ENCODE measurements at places on chromosomes 7 and 10.

DNA sequence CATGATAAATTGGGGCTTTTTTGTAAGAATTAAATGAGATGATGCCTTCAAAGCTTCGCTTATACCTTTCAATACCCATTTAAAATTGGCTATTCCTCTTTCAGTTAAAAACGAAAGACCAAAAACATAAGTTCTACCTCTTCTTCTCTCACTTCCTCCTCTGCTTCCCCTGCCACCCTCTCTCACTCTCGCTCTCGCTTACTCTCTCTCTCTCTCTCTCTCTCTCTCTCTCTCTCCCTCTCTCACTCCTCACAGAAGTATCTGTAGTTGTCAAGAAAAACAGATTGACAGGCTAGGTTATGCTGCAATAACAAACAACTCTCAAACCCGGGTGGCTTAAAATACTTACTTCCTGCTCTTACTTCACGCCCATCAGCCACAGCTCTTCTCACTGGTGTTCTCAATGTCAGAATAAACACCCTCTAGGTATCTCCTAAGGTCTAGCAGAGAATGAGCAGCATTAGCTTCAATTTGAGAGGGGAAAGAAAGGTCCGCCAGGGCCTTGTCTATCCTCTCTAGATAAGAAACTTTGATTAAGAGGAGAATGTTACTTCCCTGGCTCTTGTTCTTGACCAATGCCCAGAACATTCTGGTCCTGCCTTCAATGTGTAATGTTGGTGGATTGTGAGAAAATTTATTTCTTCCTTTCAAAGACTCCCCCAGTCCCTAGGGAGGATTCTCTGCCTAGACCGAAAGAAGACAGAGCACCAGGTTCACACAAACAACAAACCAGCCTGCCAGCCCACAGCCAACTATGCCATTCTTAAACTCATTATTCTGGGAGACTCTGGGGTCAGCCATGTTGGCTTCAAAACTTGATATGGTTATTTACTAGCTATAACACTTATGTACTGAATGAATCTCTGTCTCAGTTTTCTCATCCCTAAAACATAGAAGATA lies 1028.7 kb downstream of the XPNPEP1 start:
- DNase-seq = peak; percentile 49

- no peak for DNase-seq
These were observed 33.8 kb upstream of the PRLHR start for GRCh38 chr10:118629211-118629610.

DNA sequence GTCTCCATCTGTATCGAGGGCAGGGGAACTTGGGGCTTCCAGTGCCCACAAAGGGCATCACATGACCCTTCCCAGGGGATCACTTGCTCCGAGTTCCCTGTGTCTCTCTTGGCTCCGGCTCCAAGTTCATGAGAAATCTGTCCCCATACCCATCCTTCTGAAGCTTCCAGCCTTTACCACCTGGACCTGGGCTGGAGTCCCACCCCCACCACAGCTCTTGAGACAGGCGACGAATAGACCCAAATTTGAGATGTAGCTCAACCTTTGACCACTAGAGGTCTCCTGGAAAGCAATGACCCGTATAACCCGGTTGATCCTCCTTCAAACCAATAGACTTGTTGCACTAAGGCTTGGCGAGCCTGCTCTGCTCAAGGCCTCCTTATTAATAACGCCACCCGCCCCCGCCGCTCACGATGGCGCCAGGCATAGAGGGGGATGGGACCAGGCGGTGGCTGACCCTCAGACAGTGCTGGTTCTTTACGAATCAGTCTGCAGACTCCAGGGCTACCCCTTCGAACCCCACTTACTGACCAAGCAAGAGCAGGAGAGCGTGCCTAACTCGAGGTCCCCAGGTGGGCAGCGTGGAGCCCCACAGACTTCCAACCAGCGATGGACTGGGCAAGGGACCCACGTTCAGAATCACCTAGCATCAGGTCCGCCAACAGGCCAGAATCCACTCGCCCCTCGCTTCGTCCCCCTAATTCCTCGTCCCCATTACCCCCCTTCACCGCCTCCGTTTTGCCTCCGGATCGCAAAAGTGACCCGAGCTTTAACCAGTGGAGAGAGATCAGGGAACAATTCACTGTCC lies 4.4 kb upstream of the ARID5B start:
- DNase-seq = peak; percentile 93

GRCh38 chr7:18558503-18558902 lies 63.0 kb downstream of the HDAC9 start:
- no peak for DNase-seq

DNA sequence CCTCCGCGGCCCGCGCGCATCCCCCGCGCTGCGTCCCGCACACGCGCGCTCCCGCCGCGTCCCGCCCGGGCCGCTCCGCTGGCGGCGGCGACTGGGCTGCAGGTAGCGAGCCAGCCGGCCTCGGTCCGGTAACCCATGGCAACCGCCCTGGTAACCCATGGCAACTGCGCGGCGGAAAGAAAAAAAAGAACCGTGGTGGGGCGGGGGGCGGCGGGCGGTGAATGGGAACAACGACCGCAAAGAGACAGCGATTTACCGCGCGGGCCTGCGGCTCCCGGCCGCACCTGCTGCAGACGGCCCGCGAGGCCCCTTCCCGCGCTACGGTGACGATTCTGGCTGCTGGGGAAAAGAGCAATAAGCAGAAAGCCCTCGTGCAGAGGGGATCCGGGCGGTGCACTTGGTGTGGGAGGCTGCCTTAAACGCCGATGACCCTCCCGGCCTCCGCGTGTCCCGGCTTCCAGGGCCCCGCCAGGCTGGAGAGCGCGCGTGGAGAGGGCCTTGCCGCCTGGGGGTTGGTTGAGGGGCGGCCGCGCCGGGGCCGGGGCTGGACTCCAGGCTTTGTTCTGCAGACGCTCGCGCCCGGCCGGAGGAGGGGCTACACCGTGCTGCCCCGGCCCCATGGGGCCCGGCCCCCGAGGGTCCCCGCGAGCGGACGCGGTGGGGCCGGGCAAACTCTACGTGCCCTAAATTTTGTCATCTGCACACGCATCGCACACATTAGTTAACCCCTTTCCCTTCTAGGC lies 84.7 kb downstream of the SNX10 start:
- no peak for DNase-seq
